ENCODE measurements at places on chromosomes 2 and 18. TPM values are rescaled to one million over a fixed set of nuclear protein-coding genes. Genes with fewer than 3 reads are reported as not detected.

The SIX2 gene
- 0.46 TPM for total RNA-seq

The DTNB gene
- 24.5 TPM for total RNA-seq

DNA sequence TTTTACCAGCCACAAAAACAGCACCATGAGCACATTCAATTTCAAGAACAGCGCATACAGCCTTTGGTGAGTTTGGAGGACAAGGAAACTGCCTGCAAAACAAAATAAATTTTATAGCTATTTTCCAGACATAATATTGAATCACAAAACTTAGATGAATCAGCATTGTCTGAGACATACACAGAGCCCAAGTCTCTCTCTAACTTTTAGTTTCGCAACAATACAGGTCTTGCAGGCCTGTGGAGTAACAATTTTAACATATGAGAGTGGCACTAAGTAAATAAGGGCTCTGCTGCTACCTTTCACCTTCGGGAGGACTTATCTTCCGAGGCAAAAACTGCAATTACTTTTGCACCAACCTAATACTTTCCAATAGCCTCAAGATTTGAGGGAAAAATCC lies 56.1 kb upstream of the PEX13 start:
- DNase-seq = no peak

The POLR1A gene
- 39.1 TPM for total RNA-seq

GRCh38 chr18:51610481-51610880 lies 413.0 kb upstream of the MEX3C start:
- DNase-seq = no peak
